Ascending aorta (tissue), 2 donors: ENCODE measurements at places on chromosomes 2 and 18.
A peak's percentile ranks its signal among the peaks of the same experiment; 100 is the strongest.

- no peak for DNase-seq
These were observed at the start of gene DOCK10 for GRCh38 chr2:225041851-225042799. DOCK10 (minus strand) TSS chr2:225042468; CDS start chr2:225042374, 94 bp downstream.

GRCh38 chr2:176071330-176072291 is 12.2 kb downstream of the EVX2 start:
- no peak for DNase-seq

DNA sequence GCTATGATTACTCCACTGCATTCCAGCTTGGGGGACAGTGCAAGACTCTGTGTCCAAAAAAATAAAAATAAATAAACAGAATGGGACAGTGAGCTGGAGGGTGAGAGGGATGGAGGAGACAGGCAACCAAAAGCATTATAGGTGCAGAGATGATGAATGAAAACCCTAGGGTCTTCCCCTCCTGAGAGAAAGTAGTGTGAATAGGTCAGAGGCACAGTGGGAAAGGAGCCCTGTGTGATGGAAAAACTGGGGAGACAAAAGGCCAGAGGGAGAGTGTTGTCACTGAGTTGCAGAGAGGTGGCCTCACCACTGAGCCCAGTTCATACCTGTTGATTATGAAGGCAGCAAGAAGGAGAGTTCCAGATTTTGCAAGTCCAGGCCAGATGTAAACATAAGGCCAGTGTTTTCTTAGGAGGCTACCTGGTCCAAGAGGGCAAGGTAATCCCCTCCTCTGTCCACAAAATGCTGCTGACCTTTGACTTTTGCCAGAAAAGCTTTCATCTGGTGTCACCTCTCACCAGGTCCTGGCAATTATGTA is 17.6 kb upstream of the AGFG1 start:
- no peak for DNase-seq

- DNase-seq, result no peak
These were observed 376.6 kb downstream of the PTH2R start for GRCh38 chr2:208783184-208783583.

- DNase-seq, result no peak
These were observed 53.9 kb downstream of the LIMS1 start for GRCh38 chr2:108588070-108588668.

- no peak for DNase-seq
These were observed 54.5 kb downstream of the RBBP8 start for GRCh38 chr18:22987547-22988189.

GRCh38 chr2:118239284-118239683 is 151.0 kb downstream of the INSIG2 start:
- DNase-seq, result no peak

GRCh38 chr2:133986081-133986837 is 267.6 kb upstream of the MGAT5 start:
- DNase-seq, result no peak

DNA sequence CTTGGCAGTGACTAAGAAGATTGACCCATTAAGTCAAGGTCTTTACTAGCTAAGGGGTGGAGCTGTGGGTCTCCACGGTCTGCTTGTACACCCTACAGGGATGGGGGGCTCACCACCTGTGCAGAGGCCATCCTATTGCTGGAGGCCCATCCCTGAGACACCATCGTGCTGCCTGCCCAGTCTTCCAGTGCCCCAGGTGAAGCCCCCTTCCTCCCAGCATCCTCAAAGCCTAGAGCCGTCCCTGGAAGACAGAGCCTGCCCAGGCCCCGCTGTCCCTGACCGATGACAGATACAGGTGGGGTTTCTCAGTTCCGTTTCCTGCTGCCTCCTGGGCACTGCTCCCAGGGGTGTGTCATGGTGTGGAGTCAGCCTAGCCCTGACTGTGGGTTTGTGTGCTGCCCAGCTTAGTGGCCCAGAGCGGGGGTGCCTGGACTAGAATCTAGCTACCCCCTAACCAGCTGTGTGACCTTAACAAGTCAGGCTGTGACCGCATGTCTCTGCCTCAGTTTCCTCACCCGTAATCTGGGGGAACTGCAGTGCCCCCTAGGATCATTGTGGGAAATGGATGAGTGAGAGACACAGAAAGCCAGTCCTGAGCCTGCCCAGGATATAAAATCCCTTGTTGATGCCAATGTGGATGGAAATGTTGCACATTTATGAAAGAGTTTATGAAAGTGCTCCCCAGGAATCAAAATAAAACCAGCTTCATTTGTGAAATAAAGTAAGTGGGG is 2.0 kb downstream of the OTOS start:
- DNase-seq, result peak; percentile 50

DNA sequence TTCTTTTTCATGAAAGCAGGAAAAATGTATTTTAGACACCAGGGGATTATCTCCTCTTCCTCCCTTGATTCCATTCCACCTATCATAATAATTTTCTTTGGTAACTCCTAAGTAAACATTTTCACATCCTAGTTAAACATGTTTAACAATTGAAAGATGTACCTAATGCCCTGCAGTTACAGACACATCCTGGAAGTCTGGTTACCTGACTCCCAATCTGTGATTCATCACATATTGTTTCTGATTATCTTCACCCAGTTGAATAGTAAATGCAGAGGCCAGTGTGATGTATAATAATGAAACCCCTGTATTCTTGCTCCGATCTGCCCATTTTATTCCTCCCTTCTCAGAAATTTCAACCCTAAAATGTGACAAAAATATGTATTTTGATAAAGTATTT is 1237.6 kb upstream of the LRRTM1 start:
- DNase-seq, result no peak

GRCh38 chr2:180184506-180184905 is 177.4 kb upstream of the CWC22 start:
- no peak for DNase-seq

DNA sequence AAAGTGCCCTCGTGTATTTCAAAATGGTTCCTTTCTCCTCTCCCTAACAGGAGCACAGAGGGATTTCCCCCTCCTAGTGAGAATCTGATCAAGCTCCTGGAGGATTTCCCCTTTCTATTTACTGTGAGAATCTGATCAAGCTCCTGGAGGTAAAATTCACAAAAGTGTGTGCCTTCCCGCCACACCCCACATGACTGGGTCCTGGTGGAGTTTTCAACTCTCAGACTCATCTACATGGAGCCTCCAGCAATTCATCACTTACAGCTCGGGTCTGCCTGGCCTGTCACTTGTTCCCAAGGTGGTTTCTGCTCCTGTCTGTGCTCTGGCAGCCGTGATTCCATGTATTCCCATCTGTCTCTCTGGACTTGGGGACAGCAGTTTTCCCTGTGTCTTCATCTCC is 590.7 kb downstream of the FBXO15 start:
- DNase-seq, result no peak

DNA sequence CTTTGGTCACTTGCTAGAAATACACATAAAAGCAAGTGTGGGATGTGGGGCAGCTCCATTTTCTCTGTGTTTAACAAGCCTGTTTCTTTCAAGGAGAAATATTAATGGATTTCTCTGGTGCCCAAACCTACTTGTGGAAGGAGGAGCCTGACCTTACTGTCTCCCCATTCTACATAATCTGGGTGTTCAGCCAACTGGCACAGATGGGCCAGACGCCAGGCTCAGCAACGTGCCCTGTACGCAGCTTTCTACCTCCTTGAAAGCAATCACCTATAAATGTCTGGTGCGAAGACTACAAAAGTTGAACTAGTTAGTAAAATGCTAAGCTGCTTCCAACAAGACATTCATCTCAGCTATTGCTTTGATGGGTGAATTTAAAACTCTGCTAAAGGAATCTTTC is 33.2 kb upstream of the MYO3B start:
- DNase-seq, result no peak

GRCh38 chr2:129882476-129882875 is 97.0 kb upstream of the RAB6C start:
- peak; percentile 7 for DNase-seq

GRCh38 chr2:162265666-162266459 is 22.6 kb upstream of the FAP start:
- DNase-seq, result no peak

DNA sequence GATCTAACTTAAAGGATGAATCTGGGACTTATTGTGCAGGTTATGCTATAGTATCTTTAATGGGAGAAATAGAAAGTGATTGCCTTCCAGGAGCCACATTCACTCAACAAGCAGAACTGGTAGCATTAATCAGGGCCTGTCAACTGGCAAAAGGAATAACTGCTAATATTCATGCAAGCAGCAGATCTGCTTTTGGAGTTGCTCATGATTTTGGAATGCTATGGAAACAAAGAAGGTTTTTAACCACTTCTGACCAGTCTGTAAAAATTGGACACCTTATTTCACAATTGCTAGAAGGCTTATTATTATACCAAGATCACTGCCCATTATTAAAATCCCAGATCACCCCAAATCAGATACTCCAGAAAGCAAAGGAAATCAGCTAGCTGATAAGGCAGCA is 200.4 kb downstream of the MREG start:
- no peak for DNase-seq

DNA sequence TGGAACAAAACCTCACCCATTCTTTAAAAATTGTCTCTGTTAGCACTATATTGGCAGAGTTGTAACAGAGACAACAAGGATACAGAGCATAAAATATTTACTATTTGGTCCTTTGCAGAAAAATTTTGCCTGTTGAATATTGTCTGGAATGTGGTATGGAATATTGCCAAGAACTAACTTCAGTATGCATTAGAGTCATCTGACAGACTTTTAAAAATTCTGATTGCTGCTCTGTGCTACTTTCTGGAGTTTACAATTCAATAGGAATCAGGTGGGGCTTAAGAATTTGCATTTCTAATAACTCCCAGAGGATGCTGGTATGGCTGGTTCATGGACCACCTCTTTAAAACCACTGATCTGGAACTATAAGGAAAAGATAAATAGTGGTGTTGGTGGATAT is 32.8 kb upstream of the NYAP2 start:
- DNase-seq, result no peak

GRCh38 chr2:41865263-41865662 is 182.6 kb upstream of the PKDCC start:
- DNase-seq, result no peak

DNA sequence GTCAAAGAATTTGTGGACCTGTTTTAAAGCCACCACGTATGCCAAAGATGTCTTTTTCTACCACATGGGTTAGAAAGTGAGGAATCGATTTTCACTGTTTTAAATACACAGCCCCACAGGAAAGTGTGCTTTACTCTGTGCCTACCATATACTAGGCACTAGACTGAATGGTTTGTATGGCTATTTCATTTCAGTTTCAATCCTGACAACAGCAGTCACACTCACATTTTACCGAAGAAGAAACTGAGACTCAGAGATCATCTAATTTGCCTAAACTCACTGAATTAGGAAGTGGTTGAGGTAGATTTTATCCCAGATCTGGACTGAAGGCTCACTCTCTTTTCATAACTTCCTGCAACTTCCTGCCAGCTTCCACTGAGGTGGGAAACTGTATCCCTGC is 176.4 kb downstream of the ALK start:
- no peak for DNase-seq

DNA sequence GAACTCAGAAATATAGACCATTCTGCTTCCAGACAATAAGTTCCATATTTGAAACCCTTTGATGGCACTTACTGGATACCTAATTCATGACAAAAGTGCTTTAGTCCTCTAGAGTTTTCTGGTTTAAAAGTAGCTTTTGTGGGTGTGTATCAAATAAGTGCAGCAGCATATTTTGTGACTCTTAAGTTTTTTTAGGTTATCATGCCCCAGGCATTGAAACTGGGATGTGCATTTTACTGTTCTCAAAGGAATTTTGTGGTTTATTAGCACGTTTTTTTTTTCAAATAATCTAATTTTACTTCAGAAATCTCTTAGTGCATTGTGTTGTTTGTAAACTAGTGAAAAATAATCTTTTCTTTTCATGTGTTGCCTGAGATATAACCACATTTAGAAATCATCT is 1.5 kb downstream of the XRCC5 start:
- no peak for DNase-seq

DNA sequence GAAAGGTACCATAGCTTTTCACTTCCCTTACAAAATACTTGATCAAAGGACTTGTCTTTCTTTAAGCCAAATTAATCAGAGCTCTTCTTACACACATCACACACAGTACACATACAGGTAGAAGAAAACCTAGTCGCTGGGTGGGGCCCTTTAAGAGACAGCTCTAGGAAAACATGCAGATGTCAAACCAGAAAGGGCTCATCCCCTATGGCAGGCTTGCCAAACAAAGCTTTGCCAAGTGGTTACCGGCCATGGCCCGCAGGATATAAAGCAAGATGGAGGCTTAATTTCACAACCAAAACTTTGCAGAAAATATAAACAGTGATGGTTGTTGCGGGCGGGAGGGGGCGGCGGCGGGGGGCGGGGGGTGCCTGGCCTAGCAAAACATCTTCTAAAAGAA is 2156.0 kb upstream of the PIK3C3 start:
- DNase-seq, result no peak

- DNase-seq, result no peak
These were observed 180.2 kb downstream of the RNF144A start for GRCh38 chr2:7097353-7097895.

- no peak for DNase-seq
These were observed 297.5 kb upstream of the SPHKAP start for GRCh38 chr2:228479014-228479413.

DNA sequence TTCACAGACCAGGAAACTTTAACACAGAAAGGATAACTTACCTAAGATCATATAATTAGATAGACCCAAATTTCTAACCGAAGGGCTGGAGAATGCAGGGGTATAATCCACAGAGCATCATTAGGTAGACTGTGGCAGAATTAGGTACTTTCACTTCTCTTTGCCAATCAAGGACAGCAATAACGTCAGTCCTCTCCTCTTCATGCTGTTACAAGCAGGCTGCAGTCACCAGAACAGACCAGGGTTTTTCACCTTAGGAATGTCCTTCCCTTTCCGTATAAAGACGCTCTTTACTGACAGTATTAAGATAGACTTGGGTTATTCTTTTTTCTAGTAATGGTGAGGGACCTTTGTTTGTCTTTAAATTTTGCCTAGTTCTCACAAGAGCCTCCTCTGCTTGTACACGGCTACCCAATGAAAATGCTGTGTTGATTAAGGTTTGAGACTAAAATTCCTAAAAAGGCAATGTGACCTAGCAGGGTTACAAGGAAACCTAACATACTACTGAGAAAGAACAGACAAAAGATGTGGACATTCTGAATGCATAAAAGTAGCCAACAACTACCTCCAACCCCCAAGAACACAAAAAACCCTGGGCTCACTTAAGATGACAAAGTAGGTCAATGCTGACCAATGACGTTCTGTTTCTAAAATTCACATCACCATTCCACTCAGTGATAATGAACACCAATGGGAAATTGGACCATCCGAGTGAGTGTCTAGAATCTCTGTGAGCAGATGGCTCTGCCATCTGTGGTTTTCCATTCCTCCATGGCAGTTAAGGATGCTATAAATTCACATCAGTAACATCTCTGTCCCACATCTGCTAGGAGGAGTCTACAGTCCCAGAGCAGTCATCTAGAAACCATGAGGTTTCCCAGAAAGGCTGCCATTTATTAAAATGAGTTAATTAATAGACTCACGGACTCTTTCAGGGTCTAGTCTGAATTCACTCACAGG is 2.1 kb downstream of the PDIA6 start:
- no peak for DNase-seq

GRCh38 chr2:19073522-19073921 is 284.9 kb downstream of the OSR1 start:
- DNase-seq, result no peak

- no peak for DNase-seq
These were observed 106.5 kb downstream of the PIGN start for GRCh38 chr18:62080172-62080900.

GRCh38 chr2:119788752-119789151 is 29.0 kb downstream of the PTPN4 start:
- DNase-seq, result no peak
